ENCODE measurements at places on chromosomes 1 and 21. TPM values are rescaled to one million over a fixed set of nuclear protein-coding genes. Genes with fewer than 3 reads are reported as not detected.

DNA sequence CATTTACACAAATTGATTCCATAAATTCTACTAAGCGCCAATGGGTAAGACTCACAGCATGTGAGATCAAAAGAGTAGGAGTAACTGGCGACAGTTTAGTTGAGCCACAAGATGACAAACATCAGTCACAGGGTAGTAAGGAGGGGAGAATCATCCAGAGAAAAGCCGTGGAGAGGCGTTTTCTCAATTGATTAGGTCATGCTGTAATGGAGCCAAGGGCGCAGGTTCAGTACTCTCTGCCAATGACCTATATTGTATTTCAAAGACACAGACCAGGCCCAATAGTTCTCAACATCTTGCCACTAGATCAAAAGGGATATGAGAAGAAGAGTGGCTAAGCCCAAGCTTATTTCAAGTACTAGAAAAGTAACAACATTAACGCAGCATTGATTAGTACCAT, 467.5 kb downstream of the SMYD3 start:
- H3K4me1 ChIP-seq: no peaks in the 10 kb centered on the region
- no peak overlapping the region for H3K27ac ChIP-seq

DNA sequence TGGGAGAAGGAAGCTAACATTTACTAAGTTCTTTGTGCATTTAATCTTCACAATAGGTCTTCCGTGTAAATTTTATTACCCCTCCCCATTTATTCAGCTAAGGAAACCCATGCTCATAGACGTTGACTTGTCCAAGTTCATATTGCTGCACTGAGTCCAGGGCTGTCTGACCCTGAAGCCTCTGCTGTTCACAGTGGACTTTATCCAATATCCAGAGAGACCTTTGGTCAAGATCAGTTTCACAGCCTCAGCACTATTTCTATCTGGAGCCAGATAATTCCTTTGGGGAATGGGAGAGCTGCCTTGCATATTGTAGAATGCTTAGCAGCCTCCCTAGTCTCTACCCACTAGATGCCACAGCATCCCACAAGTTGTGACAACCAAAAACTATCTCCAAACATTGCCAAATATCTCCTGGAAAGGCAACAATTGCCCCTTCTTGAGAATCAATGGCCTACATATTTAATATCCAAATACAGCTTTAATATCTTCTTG, 26.4 kb downstream of the ILDR2 start:
- H3K36me3 ChIP-seq: no peaks in the 10 kb centered on the region
- DNase-seq: no peak
- no peaks in the 10 kb centered on the region for H3K27me3 ChIP-seq
- H3K27ac ChIP-seq: no peak overlapping the region
- H3K4me3 ChIP-seq: no peak overlapping the region

DNA sequence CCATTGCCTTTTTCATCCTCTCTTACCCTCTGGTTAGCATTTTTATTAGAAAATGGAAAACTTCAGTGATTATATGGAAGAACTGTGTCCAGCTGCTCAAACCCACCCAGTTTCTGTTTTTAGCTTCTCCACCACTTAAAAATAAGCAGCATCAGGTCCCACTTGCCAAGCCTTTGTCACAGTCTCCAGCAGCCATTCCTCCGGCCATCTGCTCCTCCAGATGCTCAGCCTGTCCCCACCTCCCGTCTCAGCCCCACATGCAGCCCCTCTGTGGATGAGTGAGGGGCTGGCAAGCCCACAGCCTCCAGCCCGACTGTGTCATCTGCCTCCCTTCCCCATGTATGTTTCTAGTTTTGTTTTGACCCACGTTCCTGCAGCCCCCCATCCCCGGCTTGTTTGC, 289.7 kb downstream of the HHAT start:
- H3K36me3 ChIP-seq: no peaks in the 10 kb centered on the region
- H3K4me1 ChIP-seq: no peaks in the 10 kb centered on the region
- DNase-seq: no peak

DNA sequence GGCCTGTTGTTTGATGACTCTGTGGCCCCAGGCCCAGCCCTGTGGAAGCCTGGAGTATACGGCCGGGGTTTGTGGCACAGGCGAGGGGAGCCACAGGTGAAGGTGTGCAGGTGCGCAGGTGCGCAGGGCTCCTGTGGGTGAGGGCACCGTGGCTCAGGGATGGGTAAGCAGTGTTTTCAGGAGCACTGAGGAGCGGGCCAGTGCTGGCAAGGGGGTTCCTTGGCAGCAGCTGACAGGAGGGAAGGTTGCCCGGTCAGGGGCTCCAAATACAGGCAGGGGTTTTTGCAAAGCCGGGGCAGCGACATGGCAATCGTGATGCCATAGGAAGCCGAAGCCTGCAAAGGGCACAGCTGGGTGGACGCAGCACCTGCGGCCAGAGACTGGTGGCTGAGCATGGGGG, 20.7 kb downstream of the AGPAT3 start:
- no peaks in the 10 kb centered on the region for H3K27me3 ChIP-seq
- no peak overlapping the region for H3K27ac ChIP-seq
- peaks cover 12% of the 10 kb centered on the region for H3K4me1 ChIP-seq
- H3K4me3 ChIP-seq: no peak overlapping the region
- no peak for DNase-seq

- H3K27me3 ChIP-seq: no peaks in the 10 kb centered on the region
- H3K4me1 ChIP-seq: no peaks in the 10 kb centered on the region
- H3K27ac ChIP-seq: no peak overlapping the region
- H3K4me3 ChIP-seq: no peak overlapping the region
- DNase-seq: no peak
These were observed 35.6 kb upstream of the TADA1 start for GRCh38 chr1:166911624-166912023.

GRCh38 chr1:181548497-181548896, 65.2 kb downstream of the CACNA1E start:
- H3K4me3 ChIP-seq: no peak overlapping the region
- DNase-seq: no peak
- H3K27ac ChIP-seq: no peak overlapping the region
- H3K4me1 ChIP-seq: no peaks in the 10 kb centered on the region
- peaks cover 13% of the 10 kb centered on the region for H3K27me3 ChIP-seq
- H3K36me3 ChIP-seq: no peaks in the 10 kb centered on the region

GRCh38 chr1:228837817-228838716, 102.8 kb downstream of the RHOU start:
- no peak overlapping the region for H3K27ac ChIP-seq
- H3K4me1 ChIP-seq: peaks cover 12% of the 10 kb centered on the region
- H3K36me3 ChIP-seq: no peaks in the 10 kb centered on the region
- DNase-seq: no peak
- H3K4me3 ChIP-seq: no peak overlapping the region

GRCh38 chr1:42322577-42322976, 12.5 kb downstream of the FOXJ3 start:
- H3K27me3 ChIP-seq: no peaks in the 10 kb centered on the region
- H3K27ac ChIP-seq: peak overlapping the region; percentile 30
- H3K4me1 ChIP-seq: peaks cover 9% of the 10 kb centered on the region
- no peaks in the 10 kb centered on the region for H3K36me3 ChIP-seq

GRCh38 chr1:36894824-36895223, 139.5 kb downstream of the GRIK3 start:
- H3K27me3 ChIP-seq: no peaks in the 10 kb centered on the region
- no peaks in the 10 kb centered on the region for H3K36me3 ChIP-seq
- no peak overlapping the region for H3K27ac ChIP-seq

DNA sequence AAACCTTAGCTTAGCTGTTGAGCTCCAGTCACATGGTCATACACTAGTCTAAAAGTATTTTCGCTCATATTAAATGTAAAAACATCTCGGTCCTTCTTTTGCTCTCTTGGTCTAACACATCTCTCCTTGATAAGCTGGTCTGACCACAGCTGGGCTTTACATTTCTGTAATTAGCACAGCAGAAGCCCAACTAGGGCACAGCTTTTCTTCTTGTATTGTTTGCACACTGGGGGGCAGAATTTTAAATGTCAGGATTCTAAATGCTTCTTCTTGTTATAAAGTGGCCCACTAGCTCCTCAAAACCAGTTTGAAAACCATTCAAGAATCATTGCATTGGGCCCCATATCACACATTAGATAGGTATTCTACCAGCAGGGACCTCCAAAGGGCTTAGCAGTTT, 289.1 kb upstream of the PKN2 start:
- no peaks in the 10 kb centered on the region for H3K4me1 ChIP-seq
- no peaks in the 10 kb centered on the region for H3K27me3 ChIP-seq
- DNase-seq: no peak

DNA sequence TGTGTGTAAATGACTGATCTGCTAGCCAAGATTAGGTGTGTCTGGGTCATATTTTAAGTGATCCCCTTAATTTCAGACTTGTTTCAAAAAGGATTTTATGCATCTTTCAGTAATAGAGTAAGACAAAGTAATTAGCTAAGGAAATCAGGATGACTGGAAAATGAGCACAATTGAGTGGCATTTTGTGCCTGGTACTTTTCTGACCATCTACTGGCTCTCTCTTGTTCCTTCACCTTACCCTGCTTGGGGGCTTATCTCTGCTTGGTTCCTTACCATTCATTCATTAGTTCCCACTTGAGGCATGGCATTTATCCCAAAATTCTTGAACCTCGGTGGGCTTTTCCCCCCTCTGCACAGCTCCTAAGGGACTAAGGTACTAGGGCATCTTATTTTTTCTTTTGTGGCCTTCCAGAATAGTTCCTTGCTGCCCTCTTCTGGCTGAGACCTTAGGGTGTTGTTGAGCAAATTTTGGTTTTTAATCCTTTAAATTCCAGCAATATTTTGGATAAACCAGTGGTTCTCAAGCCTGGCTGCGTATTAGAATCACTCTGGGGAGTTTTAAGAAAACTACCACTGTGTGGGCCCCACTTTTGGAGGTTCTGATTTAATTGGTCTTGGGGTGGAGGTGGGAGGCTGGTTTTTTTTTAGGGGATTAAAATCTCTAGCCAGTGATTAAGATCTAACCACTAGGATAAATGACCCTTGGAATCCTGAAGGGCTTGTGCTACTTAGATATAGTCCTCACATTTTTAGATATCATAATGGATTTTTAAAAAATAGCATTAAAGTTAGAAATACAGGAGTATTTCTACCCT, 50.8 kb downstream of the HS2ST1 start:
- H3K27me3 ChIP-seq: no peaks in the 10 kb centered on the region
- no peak for DNase-seq
- no peaks in the 10 kb centered on the region for H3K36me3 ChIP-seq
- no peak overlapping the region for H3K4me3 ChIP-seq

DNA sequence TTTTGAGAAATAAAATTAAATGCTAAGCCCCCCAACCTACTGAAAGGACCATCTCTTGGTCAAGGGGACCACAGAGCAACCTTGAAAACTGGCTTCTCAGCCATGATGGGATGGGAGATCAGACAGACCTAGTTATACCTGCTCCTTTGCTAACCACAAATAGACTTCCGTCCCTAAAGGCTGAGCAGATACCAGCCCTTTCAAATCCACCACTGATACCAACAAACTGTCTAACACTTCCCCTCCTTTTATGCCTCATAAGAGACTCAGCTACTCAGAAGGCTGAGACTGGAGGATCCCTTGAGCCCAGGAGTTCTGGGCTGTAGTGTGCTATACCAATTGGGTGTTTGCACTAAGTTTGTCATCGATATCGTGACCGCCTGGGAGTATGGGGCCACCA, 407.3 kb downstream of the SIPA1L2 start:
- no peak overlapping the region for H3K4me3 ChIP-seq
- H3K27ac ChIP-seq: no peak overlapping the region
- H3K4me1 ChIP-seq: peaks cover 10% of the 10 kb centered on the region

DNA sequence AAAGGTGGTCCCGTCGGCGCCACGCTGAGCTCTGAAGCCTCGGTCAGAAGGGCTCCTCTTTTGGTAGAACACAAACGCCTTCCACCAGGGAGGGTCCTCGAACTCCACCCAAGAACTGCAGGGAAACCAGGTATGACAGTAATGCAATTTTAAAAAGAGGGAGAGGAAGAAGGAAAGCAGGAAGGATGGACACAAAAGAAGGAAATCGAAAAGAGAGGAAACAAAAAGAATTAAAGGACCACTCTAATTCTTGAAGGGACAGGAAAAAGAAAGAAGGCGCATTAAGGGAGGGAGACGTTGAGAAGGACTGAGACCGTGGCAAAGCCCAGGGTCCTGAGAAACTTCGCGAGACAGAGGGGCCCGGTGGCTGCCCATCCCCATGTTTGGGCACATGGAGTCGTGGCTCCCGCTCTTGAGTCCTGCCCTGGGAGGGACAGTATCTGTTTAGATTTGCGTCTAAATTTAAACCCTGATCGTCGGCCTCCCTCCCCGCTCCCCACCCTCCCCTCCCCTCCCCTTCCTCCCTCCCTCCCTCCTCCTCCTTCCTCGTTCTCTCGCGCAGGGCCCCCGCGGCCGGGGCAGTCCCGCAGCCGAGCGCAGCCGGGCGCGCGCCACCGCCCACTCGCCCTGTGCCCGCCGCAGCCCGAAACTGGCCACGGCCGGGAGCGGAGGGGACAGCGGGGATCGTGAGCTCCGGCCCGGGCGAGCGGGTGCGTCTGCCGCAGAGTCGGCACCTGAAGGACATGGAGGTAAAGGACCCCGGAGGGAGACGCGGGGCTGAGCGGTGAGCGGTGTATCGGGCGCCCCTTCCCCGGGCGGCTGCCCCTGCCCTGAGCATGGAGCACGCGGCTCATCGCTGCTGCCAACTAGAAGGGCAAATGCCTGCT, at the start of gene RCSD1:
Gene RCSD1 (plus strand): TSS at position 552 of the 887 bp plus-strand sequence. CDS start 192 bp downstream, at position 744.
- H3K4me1 ChIP-seq: peaks cover 71% of the 10 kb centered on the region
- H3K4me3 ChIP-seq: peak within 1 kb of the TSS; percentile 96
- DNase-seq: peak; percentile 79
- no peaks in the 10 kb centered on the region for H3K36me3 ChIP-seq
- no peaks in the 10 kb centered on the region for H3K27me3 ChIP-seq
- H3K27ac ChIP-seq: peak within 1 kb of the TSS; percentile 95

DNA sequence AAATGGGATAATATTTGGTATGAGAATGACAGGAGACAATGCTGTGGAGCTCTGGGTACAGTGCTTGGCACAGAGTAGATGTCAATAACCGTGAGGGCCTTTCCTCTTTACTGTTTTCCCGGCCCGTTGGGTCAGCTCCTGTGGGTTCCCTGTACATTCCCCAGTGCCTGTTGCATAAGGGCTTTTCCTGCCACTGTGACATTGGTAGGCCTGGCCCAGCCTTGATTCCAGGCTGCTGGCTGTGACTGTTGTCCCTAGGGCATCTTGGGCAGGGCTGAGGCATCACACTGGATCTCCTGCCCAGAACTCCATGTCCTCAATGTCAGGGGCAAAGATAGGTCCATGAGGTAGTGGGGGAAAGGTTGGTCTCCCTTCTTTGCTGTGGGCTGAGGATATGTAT, 25.8 kb upstream of the MYCL start:
- no peaks in the 10 kb centered on the region for H3K36me3 ChIP-seq
- no peak for DNase-seq
- no peaks in the 10 kb centered on the region for H3K4me1 ChIP-seq
- no peaks in the 10 kb centered on the region for H3K27me3 ChIP-seq
- H3K4me3 ChIP-seq: no peak overlapping the region

Gene GLMP
- total RNA-seq: 13.4 TPM

Gene DENND2C
- total RNA-seq: 3.2 TPM

Gene NCMAP
- not detected for total RNA-seq

Gene PTPN14
- 46.1 TPM for total RNA-seq

Gene AVPR1B
- not detected for total RNA-seq

Gene CELA3B
- 1.2 TPM for total RNA-seq

Gene EPHX1
- total RNA-seq: 82.3 TPM

Gene PLPPR5
- not detected for total RNA-seq

Gene CFHR4
- not detected for total RNA-seq

Gene ASTN1
- total RNA-seq: 0.36 TPM

Gene C1QA
- 355 TPM for total RNA-seq
